ENCODE measurements at places on chromosomes 13 and 19.

DNA sequence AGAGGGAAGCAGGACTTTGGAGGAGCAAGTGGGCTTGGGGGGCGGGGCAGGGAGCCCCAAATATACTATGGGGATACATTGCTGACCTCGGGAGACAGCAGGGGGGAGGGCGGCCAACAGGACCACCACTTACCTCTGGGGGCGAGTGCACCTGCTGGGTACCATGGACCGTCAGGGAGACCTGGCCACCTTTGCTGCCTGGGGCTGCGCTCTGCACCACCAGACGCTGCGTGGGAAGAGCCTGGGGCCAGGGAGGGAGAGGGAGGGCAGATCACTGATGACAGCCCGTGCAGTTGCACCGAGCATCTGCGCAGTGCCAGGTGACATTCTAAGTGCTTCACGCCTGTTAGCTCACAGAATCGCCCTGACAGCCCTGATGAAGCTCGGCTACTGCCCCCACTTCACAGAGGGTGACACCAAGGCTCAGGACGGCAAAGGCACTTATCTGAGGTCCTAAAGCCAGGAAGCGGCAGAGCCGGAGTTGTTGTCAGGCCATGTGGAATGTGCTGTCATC is 24.1 kb downstream of the RFX1 start:
- no peak for DNase-seq

- DNase-seq = peak; percentile 54
Observed at GRCh38 chr13:47397739-47398138, 500.9 kb upstream of the HTR2A start.

GRCh38 chr13:59997976-59998375 is 165.8 kb downstream of the DIAPH3 start:
- DNase-seq = peak; percentile 66

DNA sequence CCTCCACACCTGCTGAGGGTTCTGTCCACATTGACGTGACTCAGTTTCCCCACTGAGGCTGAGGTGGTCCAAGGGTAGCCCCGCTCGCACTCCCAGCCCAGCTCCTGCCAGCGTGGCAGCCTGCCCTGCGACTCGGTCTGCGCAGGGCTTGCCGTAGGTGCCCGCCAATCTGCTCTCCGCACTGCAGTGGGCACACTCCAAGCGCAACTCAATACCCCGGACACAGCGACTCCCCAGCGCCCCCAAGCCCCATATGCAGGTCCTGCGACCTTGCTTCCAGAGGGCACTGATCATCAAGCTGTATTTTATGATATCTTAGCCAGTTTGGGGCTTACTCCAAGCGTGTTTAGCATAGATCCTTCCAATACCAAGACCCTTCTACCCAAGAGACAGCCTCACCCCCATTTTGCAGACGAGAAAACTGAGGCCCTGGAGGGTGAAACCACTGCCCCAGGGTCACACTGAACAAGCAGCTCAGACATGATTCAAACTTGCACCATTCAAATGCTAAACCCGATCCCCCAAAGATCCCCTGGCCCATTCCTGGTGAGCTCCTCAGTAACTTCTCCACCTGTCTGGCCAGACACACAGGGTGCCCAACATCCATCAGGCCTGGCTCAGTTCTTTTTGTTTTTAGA is 13.5 kb downstream of the PTPRS start:
- DNase-seq = no peak

DNA sequence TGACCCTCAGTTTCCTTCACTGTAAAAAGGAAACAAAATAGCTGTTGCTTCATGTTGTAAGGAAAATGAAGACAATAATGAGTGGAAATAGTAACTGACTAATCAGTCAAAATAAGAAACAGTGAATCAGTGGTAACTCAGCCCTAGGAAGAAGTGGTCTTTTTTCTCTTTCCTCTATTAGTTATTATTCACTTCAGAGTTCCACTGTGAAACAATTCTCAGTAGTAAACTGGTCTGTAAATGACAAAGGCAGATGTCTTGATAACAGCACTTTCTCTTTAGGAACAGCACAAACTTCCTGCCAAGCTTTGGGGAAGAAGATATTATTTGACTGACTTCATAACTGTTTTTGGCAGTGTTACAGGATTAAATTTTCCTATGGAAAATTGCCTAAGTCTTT is 600.5 kb upstream of the KLHL1 start:
- DNase-seq = peak; percentile 20

DNA sequence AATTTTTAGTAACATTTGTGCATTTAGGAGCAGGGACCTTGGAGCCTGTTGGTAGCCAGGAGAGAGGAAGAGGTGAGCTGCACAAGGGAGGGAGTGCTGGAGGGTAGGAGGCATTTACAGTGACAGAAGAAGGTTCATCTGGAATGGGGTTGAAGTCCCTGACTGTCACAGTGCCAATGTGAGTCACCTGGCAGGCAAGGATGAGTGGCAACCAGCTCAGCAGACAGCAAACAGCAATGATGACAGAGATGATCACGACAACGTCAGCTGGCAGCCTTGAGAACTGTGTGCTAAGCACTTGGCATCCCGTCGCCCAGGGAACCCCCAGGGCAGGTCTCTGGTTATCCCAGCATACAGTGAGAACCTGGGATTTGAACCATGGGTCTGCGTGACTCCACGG is 2.6 kb downstream of the OR10H5 start:
- DNase-seq = no peak

DNA sequence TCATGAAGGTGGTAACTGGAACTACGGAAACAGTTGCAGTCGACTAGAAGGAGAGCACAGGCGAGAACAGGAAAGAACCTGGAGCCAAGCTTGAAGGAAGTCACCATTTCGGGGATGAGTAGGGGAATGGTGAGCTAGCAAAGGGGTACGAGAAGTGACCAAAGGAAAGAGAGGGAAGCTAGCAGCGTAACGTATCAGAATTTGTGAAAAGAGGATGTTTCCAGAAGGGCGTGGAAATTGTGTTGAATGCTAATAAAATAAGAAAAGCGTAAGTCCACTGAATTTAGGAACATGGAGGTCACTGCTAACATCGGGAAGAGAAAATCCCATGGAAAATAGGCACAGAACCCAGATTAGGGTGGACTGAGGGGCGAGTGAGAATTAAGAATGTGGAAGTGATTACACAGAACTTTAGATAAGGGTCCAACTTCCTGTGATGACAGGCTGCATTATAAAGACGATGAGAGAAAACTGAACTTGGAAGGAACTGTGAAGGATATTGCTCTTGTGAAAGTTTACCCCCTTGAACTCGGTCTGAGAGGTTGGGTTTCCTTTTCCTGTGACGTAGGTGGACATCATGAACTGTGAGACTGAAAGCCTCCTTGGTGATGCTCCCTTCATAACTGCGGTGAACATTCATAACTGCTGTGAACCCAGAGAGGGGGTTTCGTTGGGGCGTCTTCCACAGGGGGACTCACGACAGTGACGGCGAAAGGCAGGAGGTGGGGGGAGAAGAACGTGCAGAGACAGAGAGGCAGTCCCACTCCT is 2.0 kb upstream of the FFAR2 start:
- DNase-seq = no peak

- no peak for DNase-seq
Observed at GRCh38 chr13:43657485-43657884, 129.3 kb downstream of the ENOX1 start.

DNA sequence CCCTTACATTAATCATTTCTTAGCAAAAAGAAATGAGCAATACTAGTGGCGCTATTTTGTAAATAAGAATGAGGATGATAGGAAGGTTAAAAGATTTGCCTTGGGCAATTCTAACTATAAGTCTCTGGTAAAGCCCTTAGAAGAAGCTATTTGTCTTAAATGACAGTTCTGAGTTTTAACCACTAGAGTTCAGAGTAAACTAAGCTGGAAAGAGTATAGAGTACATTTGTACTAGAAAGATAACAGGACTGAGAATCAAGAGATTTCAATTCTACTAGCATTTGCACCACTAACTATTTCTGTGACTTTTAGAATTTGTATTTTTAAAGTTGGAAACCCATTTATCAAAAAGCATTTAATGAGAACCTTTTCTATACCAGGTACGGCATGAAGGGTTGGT is 750.3 kb downstream of the OLFM4 start:
- DNase-seq = no peak

DNA sequence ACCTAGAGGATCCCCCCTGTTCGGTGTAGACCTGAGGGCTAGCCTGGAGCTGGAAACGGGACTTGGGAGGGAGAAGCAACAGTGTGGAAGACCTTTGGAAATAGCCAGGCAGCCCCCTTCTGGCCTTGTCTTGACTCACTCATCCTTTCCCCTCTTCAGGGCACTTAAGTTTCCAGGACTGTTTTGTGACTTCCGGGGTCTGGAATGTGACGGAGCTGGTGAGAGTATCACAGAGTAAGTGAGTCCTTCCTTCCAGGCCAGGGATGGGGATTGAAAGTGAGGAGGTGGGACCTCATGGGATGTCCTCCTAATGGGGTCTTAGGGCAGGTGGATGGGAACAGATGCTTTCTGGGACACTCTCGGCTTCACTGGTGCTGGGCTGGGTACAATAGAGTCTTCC is 29.4 kb downstream of the LYL1 start:
- no peak for DNase-seq

DNA sequence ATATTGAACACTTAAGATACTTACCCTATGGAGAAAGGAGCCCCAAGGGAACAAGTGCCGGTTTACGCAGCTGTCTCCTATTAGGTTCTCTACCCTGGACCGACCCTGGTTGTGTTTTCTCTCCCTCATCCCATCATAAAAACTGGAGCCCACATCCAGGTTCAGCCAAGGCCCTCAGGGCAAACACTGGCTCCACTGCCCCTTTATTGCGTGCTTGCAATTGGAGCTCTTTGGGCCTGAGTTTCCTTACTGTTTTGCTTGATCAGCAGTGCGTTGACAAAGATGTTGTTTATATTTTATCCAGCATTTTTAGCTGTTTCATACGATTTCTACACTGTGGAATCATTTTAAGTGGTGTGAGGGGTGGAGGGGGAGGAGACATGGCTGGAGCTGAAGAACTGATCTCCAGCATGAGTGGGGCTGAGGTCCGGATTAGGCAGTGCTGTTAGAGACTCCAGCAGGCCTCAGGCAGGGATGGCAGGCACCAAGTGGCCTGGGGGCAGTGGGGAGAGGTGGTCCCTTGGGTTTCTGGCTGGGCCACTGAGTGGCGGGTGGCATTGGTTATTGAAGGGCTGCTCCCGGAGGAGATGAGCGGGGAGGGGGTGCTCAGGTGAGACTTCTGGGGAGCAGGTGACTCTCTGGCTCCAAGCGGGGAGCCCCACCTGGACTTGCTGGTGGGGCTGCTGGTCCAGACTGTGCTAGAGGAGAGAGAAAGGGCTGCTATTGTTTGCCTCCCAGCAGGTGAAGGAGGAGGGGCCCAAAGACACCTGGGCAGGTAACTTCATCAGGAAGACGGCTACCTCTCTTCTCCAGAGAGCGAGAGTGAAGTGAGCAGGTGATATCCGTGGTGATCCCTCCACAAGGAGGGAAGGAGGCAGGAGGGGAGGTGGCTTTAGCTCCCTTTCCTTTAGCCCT is 62.4 kb upstream of the RNF113B start:
- DNase-seq = no peak

DNA sequence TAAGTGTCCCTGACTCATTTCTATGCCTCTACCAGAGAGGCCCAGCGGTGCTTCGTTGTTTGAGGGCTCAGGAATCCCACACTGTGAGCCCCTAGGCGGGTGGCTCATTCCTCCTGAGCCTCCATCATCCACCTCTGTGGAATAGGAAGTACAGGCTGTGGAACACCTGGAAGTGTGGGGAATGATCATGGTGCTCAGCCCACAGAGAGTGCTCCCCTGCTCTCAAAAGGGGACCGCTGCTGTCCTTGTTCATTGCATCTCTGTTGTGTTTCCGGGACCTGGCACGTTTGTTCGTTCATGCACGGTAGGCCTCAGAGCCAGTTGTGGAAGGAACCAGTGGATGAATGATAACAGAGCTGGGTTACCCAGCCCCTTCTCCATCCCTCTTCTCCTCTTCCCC is 1.2 kb downstream of the ACP7 start:
- DNase-seq = no peak

GRCh38 chr19:56423985-56424353 is 19.8 kb downstream of the ZNF583 start:
- DNase-seq = no peak

DNA sequence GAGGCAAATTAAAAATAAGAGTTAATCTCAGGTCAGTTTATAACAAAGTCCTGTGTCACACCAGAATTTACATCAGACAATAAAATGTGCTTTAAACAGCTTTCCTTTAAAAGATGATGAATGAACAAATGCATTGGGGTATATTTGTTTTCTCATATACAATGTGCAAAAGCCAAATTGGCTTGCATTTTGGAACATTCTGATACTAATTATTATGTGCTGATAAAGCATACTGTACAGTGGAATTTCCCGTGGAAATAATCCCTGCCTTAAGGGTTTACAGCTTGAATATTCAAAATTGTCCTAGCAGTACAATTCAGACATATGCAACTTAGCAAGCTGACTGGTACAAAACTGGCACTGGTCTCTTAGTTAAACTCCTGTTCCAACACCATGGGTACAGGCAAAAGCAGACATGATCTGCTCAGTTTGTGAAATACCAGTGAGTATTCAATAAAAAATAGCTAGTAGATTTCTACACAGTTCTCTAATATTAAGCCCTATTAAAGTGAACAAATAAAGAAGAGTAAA is 373.4 kb downstream of the SLITRK1 start:
- no peak for DNase-seq

- no peak for DNase-seq
Observed at GRCh38 chr19:3360421-3361383, 5.7 kb upstream of the NFIC start.
